ENCODE measurements at places on chromosomes 4 and X. TPM values are rescaled to one million over a fixed set of nuclear protein-coding genes. Genes with fewer than 3 reads are reported as not detected.

DNA sequence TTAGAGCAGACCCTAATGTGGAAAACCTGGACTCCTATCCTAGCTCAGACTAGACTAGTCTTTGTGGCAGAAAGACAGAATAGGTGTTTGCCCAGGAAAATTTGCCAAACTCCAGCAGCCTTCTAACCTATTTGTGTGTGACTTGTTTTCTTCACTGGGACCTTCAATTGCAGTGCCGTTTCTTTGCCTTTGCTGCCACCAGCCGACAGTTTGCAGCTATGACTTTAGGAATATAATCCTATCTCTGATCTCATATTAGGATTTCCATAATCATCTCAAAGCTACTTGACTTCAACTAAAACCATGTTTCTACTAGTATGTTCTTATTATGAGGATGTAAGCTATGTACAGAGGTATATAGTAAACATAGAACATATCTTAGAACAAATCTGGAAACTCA, 60.2 kb upstream of the PGAM4 start:
- H3K27ac ChIP-seq, result no peak overlapping the region
- DNase-seq, result peak; percentile 41
- H3K4me3 ChIP-seq, result no peak overlapping the region
- H3K27me3 ChIP-seq, result no peaks in the 10 kb centered on the region
- H3K36me3 ChIP-seq, result no peaks in the 10 kb centered on the region
- H3K4me1 ChIP-seq, result no peaks in the 10 kb centered on the region

DNA sequence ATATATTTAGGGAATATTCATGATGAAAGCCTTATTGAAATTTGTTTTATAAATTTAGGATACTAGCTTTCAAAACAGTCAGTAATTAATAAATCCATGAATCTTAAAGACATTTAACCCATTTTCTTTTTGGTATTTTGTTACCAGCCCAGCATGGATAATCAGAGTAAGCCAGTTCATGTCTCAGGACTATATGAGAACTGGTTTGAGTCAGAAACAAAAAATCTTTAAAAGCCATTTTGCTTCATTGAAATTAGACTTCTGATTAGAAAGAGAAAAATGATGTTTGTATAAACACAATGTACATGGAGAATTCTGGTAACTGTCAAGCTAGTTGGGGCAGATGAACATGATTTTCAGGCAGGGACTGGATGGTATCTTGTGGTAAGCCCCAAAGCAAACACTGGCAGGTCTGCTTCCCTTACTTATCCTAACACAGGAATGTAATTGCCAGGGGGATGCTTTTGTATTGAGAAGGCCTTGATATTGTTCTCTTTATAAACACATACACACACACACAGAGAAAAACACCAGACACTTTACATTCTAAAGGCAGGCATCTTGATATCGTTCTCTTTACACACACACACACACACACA, 9.4 kb downstream of the ARHGAP10 start:
- H3K4me3 ChIP-seq, result no peak overlapping the region
- no peak overlapping the region for H3K27ac ChIP-seq
- peaks cover 13% of the 10 kb centered on the region for H3K4me1 ChIP-seq
- DNase-seq, result peak; percentile 29

- peaks cover 14% of the 10 kb centered on the region for H3K4me1 ChIP-seq
- H3K27ac ChIP-seq, result no peak overlapping the region
- no peaks in the 10 kb centered on the region for H3K36me3 ChIP-seq
- no peaks in the 10 kb centered on the region for H3K27me3 ChIP-seq
- peak; percentile 73 for DNase-seq
These were observed 31.7 kb downstream of the COQ2 start for GRCh38 chr4:83252782-83253405.

- no peak for DNase-seq
- peaks cover 6% of the 10 kb centered on the region for H3K4me1 ChIP-seq
- no peak overlapping the region for H3K4me3 ChIP-seq
These were observed 11.5 kb downstream of the LNX1 start for GRCh38 chr4:53579826-53580225.

GRCh38 chrX:21171181-21171580, 203.0 kb upstream of the CNKSR2 start:
- H3K27ac ChIP-seq, result no peak overlapping the region
- no peaks in the 10 kb centered on the region for H3K4me1 ChIP-seq
- no peaks in the 10 kb centered on the region for H3K27me3 ChIP-seq
- H3K4me3 ChIP-seq, result no peak overlapping the region
- no peaks in the 10 kb centered on the region for H3K36me3 ChIP-seq

DNA sequence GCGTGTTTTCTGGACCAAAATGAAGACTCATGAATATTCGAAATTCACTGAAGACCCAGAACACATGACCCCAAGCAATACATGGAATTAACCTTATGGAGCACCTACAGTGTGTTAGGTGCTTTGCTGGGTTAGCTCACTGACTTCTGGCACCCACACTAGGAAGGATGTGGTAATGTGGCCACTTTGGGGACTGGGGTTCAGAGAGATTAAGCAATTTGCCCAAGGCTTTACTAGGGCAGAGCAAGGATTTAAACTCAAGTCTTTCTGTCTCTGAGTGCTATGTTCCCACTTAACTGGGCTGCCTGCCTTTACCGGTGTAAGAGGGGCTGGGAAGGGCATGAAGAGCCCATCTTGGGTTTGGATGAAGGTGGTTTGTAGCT, 162.0 kb upstream of the ATP6AP2 start:
- DNase-seq, result no peak
- no peaks in the 10 kb centered on the region for H3K36me3 ChIP-seq
- no peak overlapping the region for H3K27ac ChIP-seq
- H3K4me1 ChIP-seq, result no peaks in the 10 kb centered on the region
- H3K4me3 ChIP-seq, result no peak overlapping the region
- H3K27me3 ChIP-seq, result no peaks in the 10 kb centered on the region

DNA sequence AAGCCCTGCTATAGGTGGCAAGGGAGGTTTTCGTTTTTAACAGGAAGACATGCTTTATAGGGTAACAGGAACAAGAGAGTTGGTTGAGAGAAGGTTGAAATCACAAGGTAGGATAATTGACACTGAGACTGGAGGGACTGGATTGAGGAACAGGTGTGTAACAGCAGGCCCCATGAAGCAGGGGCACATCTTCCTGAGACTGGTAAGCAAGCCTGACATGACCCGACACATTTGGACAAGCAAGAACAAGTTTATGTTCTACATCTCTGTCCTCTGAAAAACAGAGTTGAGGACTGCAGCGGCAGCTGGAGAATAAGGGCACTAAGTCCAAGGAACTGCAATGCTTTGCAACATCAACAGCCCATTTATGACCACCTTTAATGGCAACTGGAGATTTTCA, 5.2 kb downstream of the RPS4X start:
- H3K27me3 ChIP-seq, result no peaks in the 10 kb centered on the region
- H3K36me3 ChIP-seq, result peaks cover 27% of the 10 kb centered on the region
- no peak overlapping the region for H3K4me3 ChIP-seq
- H3K27ac ChIP-seq, result no peak overlapping the region

GRCh38 chr4:155818639-155819038, 47.4 kb downstream of the ASIC5 start:
- H3K4me3 ChIP-seq, result no peak overlapping the region
- DNase-seq, result peak; percentile 27
- no peaks in the 10 kb centered on the region for H3K4me1 ChIP-seq

GRCh38 chr4:14769993-14770392, 232.3 kb upstream of the CPEB2 start:
- DNase-seq, result no peak
- no peaks in the 10 kb centered on the region for H3K4me1 ChIP-seq
- no peaks in the 10 kb centered on the region for H3K27me3 ChIP-seq
- H3K4me3 ChIP-seq, result no peak overlapping the region
- no peaks in the 10 kb centered on the region for H3K36me3 ChIP-seq

- H3K27me3 ChIP-seq, result peaks cover 6% of the 10 kb centered on the region
- DNase-seq, result no peak
- H3K4me3 ChIP-seq, result no peak overlapping the region
These were observed 211.5 kb downstream of the KDR start for GRCh38 chr4:54913751-54914526.

GRCh38 chr4:9919047-9919446, 102.2 kb downstream of the SLC2A9 start:
- H3K27ac ChIP-seq, result no peak overlapping the region
- no peak for DNase-seq
- no peaks in the 10 kb centered on the region for H3K36me3 ChIP-seq
- H3K4me3 ChIP-seq, result no peak overlapping the region
- no peaks in the 10 kb centered on the region for H3K4me1 ChIP-seq

DNA sequence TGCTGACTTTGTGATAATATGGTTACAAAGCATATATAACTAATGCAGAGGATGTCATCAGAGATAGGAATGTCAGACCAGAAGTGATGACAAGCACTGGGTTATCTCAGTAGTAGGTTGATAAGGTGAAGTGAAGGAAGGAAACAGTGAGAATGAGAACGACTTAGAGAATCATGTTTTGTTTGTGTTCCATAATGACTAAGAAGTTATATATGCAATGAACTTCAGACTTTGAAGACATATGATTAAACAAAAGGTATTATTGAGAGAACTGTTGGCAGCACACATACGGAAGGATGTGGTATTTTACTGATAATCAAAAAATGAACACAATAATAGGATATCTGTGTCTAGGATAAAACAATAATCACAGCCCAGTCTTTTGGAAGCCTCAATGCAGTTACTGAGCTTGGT, 18.3 kb upstream of the HHIP start:
- peak; percentile 84 for DNase-seq

DNA sequence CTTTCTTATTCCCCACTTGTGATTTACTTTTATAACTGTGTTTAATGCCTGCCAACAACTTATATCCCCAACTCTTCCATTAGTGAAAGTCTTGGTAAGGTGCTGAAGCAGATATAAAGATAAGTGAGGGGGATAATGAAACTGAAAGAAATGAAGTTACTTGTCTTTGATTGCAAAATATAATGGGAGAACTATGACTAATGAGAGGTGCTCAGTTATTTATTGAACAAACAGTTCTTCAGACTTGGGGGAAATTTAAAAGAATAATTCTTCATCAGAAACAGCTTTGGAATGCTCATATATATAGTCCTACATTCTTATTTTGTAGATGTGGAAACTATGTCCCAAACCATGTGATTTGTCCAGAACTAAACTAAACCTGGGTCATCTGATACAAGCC, 213.5 kb downstream of the TEX13A start:
- no peaks in the 10 kb centered on the region for H3K36me3 ChIP-seq
- no peaks in the 10 kb centered on the region for H3K4me1 ChIP-seq
- no peaks in the 10 kb centered on the region for H3K27me3 ChIP-seq
- no peak overlapping the region for H3K4me3 ChIP-seq
- DNase-seq, result no peak

DNA sequence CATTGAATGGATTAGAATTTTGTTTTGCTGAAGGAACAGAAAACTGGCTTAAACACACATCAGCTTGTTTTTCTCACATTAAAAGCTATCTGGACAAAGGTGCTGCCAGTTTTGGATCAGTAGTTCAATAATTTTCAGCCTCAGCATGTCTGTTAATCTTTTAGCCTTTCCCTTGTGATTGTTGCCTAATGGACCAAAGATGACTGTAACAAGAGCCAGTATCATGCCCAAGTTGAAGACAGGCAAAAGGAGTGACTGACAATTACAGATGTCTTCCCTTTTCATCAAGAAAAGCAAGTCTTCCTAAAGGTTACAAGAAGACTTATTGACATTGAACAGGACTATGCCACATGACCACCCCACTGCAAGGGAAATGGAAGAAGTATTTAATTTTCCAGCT, 419.7 kb downstream of the MAPK10 start:
- H3K27me3 ChIP-seq, result no peaks in the 10 kb centered on the region
- no peaks in the 10 kb centered on the region for H3K36me3 ChIP-seq
- no peak overlapping the region for H3K4me3 ChIP-seq
- peaks cover 2% of the 10 kb centered on the region for H3K4me1 ChIP-seq
- no peak for DNase-seq
- H3K27ac ChIP-seq, result no peak overlapping the region

- no peak overlapping the region for H3K27ac ChIP-seq
- H3K4me1 ChIP-seq, result no peaks in the 10 kb centered on the region
- no peak for DNase-seq
- H3K4me3 ChIP-seq, result no peak overlapping the region
- no peaks in the 10 kb centered on the region for H3K36me3 ChIP-seq
- no peaks in the 10 kb centered on the region for H3K27me3 ChIP-seq
These were observed 104.6 kb downstream of the NPFFR2 start for GRCh38 chr4:72136429-72136828.

- no peaks in the 10 kb centered on the region for H3K4me1 ChIP-seq
- H3K27me3 ChIP-seq, result no peaks in the 10 kb centered on the region
- DNase-seq, result peak; percentile 17
- no peak overlapping the region for H3K4me3 ChIP-seq
- H3K27ac ChIP-seq, result no peak overlapping the region
These were observed 25.4 kb upstream of the TBC1D9 start for GRCh38 chr4:140781596-140781995.

- H3K36me3 ChIP-seq, result no peaks in the 10 kb centered on the region
- no peak overlapping the region for H3K4me3 ChIP-seq
- H3K27me3 ChIP-seq, result no peaks in the 10 kb centered on the region
- peak overlapping the region; percentile 82 for H3K27ac ChIP-seq
These were observed 185.4 kb downstream of the OR13H1 start for GRCh38 chrX:131729295-131729694.

GRCh38 chrX:9396930-9397329, 67.9 kb upstream of the TBL1X start:
- DNase-seq, result peak; percentile 71
- H3K36me3 ChIP-seq, result no peaks in the 10 kb centered on the region
- H3K4me3 ChIP-seq, result no peak overlapping the region
- no peaks in the 10 kb centered on the region for H3K27me3 ChIP-seq

DNA sequence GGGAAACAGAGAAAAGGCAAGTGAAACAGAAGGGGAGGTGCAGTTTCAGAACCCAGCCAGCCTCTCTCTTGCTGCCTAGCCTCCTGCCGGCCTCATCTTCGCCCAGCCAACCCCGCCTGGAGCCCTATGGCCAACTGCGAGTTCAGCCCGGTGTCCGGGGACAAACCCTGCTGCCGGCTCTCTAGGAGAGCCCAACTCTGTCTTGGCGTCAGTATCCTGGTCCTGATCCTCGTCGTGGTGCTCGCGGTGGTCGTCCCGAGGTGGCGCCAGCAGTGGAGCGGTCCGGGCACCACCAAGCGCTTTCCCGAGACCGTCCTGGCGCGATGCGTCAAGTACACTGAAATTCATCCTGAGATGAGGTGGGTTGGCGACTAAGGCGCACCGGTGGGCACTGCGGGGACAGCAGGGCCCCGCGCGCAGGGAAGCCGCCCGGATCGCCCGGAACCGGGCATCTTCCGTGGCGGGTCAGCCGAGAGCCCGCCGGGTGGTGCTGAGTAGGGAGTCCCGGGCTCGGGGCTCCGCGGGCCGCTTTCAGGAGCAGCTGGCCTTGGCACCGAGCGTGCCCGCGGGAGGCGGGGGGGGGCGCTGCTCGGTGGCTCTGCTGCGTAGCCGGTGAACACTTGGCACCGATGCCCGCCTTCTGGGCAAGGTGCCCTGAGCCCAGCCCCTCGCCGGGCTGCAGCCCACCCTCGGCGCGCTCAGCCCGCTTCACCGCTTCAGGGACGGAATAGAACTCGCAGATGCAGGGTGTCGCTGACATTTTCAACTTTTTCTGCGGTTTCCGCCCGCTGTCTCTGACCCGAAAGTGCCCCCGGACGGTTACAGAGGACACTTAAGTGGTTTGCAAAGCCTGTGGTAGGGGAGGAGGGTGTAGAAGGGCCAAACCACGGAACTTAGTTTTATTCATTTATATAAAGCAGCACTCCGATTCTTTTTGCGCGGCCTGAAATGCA, at the start of gene CD38:
Gene CD38, plus strand, starts transcription at position 40 of the 953 bp plus-strand sequence. Its CDS starts 87 bp downstream, at position 127.
- no peaks in the 10 kb centered on the region for H3K36me3 ChIP-seq
- DNase-seq, result peak; percentile 44
- peak within 1 kb of the TSS; percentile 13 for H3K4me3 ChIP-seq

The RHOXF2B gene
- not detected for total RNA-seq

The CT47B1 gene
- total RNA-seq, result not detected

The ADAM29 gene
- total RNA-seq, result not detected

The BTK gene
- total RNA-seq, result not detected

The GPAT3 gene
- 2.1 TPM for total RNA-seq

The SH3TC1 gene
- total RNA-seq, result 3.9 TPM

The SLC39A8 gene
- 4.5 TPM for total RNA-seq

The TRIML2 gene
- 0.26 TPM for total RNA-seq

Measured in fibroblast of lung (primary cell).